A549 treated with Mapracorat at 1 μM for 4 hours (cell line): ENCODE measurements at places on chromosomes 11 and 22. TPM values are rescaled to one million over a fixed set of nuclear protein-coding genes. Genes with fewer than 3 reads are reported as not detected.

The KRTAP5-2 gene
- total RNA-seq, result not detected in 5 replicates

The RIMBP3C gene
- total RNA-seq, result 0.13 to 0.22 TPM (median 0.15 TPM) in 4 of 5 replicates, not detected in the other

The MAPK12 gene
- total RNA-seq, result 17.2 to 30.4 TPM (median 25.2 TPM) in 5 replicates

The LMO2 gene
- total RNA-seq, result 0.36 to 1.1 TPM (median 0.72 TPM) in 5 replicates

The SPDYC gene
- total RNA-seq, result not detected in 5 replicates

The NXPE4 gene
- not detected in 5 replicates for total RNA-seq

The GALNT18 gene
- 23.6 to 32.1 TPM (median 26.3 TPM) in 5 replicates for total RNA-seq

The IGLL5 gene
- not detected in 5 replicates for total RNA-seq

The SEZ6L gene
- total RNA-seq, result not detected in 5 replicates

The PNPLA3 gene
- total RNA-seq, result 0.45 to 1.6 TPM (median 0.99 TPM) in 5 replicates

The C1QTNF5 gene
- total RNA-seq, result not detected in 5 replicates

The ARRB1 gene
- total RNA-seq, result 7.9 to 12.6 TPM (median 11.5 TPM) in 5 replicates

The APOBEC3A gene
- not detected in 5 replicates for total RNA-seq

The GPHA2 gene
- total RNA-seq, result not detected in 5 replicates

The RAPSN gene
- 0.23 to 0.58 TPM (median 0.43 TPM) in 3 of 5 replicates, not detected in the others for total RNA-seq

The OR51I2 gene
- not detected in 5 replicates for total RNA-seq

The PIK3IP1 gene
- total RNA-seq, result 0.73 to 1.2 TPM (median 0.78 TPM) in 5 replicates

The SCT gene
- not detected in 5 replicates for total RNA-seq

The GPR83 gene
- 0.05 to 0.07 TPM (median 0.06 TPM) in 5 replicates for total RNA-seq

The KREMEN1 gene
- 3.5 to 4.7 TPM (median 4.2 TPM) in 5 replicates for total RNA-seq

The MS4A15 gene
- total RNA-seq, result not detected in 5 replicates

The TREH gene
- total RNA-seq, result not detected in 5 replicates

The RHOD gene
- 32.6 to 53.3 TPM (median 47.9 TPM) in 5 replicates for total RNA-seq

The CDON gene
- total RNA-seq, result 1.4 to 2.8 TPM (median 2.1 TPM) in 5 replicates

The MMP27 gene
- total RNA-seq, result not detected in 5 replicates

The OR10A2 gene
- total RNA-seq, result not detected in 5 replicates

The SLC22A12 gene
- total RNA-seq, result not detected in 5 replicates

The C11orf87 gene
- total RNA-seq, result 0.04 TPM in 1 of 5 replicates, not detected in the others

The GRM5 gene
- total RNA-seq, result 0.01 TPM in 1 of 5 replicates, not detected in the others

The TSPAN18 gene
- total RNA-seq, result 2.3 to 3.1 TPM (median 2.9 TPM) in 5 replicates

The RPS19BP1 gene
- 73.0 to 116 TPM (median 101 TPM) in 5 replicates for total RNA-seq

The SPI1 gene
- total RNA-seq, result 0.15 to 0.20 TPM in 2 of 5 replicates, not detected in the others

The SCUBE2 gene
- 0.35 to 0.76 TPM (median 0.42 TPM) in 5 replicates for total RNA-seq

The USP2 gene
- 0.72 to 1.3 TPM (median 1.1 TPM) in 5 replicates for total RNA-seq

The PES1 gene
- total RNA-seq, result 101 to 120 TPM (median 108 TPM) in 5 replicates

The PATE1 gene
- not detected in 5 replicates for total RNA-seq

The SLC22A6 gene
- not detected in 5 replicates for total RNA-seq

The GAB4 gene
- not detected in 5 replicates for total RNA-seq

The ROM1 gene
- total RNA-seq, result 3.5 to 4.8 TPM (median 4.3 TPM) in 5 replicates
